ENCODE measurements at places on chromosomes 7 and 10.

DNA sequence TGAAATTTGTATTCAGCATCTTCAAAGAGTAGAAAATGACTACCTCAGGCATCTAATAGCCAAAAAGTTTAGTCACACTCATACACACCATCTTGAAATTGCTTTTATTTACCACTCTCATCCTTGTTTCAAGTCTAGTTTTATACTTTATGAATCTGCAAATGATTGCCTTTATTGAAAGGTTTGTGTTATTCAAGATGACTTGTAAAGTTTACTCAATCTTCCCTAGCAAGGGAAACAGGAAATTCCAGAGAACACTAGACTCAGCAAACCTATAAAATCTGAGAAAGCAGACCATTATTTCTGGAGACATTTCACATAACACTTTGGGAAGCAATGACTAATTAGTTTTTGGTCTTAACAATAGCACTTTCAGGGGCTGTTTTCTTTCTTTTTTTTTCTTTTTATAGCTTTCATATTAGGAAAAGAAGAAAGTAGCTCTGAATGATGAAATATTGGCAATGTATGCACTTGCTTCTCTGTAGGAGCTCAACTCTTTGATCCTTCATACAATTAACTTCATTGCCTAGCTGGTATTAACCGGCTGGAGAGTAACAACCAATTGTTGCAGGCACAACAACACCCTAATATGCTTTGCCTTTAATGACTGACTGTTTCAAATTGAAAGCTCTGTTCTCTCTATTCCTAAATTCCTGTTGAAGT is 68.9 kb upstream of the HDAC9 start:
- DNase-seq = no peak

DNA sequence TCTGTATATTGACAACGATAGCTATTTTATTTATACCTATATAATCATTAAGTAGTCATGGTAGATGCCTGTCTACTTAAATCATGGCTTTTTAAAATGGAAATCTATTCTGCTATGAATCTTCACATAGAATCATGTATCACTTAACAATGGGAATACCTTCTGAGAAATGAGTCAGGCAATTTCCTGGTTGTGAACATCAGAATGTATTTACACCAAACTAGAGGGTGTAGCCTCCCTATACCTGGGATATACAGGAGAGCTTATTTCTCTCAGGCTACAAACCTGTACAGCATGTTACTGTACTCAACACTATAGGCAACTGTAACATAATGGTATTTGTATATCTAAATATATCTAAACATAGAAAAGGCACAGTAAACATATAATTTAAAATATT is 502.3 kb downstream of the ZWINT start:
- no peak for DNase-seq

DNA sequence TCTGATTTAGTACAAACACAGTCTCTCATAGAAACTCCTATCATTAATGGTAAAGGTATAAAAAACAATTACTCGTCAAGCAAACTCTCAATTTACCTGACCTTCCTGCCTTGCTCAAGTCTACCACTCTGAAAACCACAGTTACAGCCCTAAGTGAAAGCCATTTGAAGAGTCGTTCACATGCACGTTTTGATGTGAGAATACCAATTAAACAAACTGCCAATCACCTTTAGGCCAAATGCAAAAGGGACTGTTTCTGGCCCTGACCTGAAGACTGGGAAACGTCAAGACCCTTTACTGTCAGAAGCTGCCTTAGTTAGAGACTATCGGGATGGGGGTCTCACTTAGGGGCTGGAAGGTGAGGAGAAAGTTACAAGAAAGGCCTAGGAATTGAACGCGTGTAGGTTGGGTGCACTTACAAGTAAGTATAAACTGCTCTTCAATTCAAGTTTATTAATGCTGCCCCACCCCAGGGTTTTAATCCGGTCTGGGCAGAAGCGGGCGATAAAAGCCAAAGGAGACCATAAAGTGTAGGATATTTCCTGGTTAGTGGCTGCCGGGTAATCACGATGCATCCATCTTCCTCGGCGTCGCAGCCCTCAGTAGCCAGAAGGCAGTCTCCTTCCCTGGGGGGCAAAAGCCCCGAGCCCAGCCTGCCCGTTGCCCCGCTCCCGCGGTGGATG is 935 bp downstream of the TM9SF3 start:
- DNase-seq = no peak

DNA sequence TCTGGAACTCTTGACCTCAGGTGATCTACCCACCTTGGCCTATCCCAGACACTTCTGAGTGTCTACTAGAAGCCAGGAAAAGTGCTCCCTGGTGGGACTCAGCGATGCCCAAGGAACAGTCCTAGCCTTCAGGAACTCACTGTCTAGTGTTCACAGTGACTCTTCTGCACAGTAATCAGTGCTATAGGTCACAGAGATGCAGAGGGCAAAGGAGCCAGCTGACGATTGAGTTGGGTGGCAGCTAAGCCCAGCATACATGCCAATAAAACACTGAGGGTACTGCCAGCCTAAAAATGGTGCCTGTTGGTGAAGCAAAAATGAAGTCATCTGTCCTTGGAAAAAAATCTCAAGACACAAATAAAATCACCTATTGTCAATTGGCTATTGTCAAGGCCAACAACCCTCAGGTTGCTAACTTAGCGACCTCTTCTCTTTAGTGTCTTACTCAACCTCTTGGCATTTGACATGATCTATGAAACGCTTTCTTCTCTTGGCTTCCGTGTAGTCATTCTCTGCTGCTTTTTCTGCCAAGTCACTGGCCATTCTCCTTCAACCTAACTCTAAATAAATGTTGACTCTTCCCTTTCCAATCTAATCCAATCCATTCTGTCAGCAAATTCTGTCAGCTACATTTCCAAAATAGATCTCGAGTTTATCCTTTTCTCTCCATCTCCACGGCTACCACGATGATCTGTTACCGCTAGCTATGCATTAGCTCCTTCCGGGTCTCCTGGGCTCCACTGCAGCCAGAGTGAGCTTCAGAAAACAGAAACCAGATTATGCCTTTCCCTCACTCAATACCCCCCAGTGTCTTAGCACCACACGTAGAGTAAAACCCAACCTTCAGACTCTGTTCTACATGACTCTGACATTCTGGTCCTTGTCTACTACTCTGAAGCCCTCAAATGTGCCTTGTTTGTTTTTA is 99.2 kb downstream of the ATXN7L1 start:
- DNase-seq = no peak

- DNase-seq = no peak
These were observed 25.9 kb downstream of the GIMAP8 start for GRCh38 chr7:150476285-150476684.

GRCh38 chr10:11257440-11258090 is 239.9 kb downstream of the CELF2 start:
- DNase-seq = no peak

DNA sequence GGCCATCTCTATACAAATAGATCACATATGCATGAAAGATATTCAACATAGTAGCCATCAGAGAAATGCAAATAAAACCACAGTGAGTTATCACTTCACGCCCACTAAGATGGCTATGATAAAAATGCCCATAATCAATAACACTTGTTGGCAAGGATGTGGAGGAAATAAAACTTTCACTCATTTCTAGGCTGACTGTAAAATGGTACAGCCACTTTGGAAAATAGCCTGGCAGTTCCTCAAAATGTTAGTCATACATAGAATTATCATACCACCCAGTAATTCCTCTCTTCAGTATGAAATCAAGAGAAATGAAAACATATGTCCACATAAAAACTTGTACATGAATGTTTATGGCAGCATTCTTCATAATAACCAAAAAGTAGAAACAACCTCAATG is 324.9 kb downstream of the LRRTM3 start:
- DNase-seq = no peak

- no peak for DNase-seq
These were observed 54.5 kb upstream of the ATP6V0A4 start for GRCh38 chr7:138852469-138852868.

GRCh38 chr10:97532935-97533671 is 34.4 kb downstream of the UBTD1 start:
- no peak for DNase-seq

DNA sequence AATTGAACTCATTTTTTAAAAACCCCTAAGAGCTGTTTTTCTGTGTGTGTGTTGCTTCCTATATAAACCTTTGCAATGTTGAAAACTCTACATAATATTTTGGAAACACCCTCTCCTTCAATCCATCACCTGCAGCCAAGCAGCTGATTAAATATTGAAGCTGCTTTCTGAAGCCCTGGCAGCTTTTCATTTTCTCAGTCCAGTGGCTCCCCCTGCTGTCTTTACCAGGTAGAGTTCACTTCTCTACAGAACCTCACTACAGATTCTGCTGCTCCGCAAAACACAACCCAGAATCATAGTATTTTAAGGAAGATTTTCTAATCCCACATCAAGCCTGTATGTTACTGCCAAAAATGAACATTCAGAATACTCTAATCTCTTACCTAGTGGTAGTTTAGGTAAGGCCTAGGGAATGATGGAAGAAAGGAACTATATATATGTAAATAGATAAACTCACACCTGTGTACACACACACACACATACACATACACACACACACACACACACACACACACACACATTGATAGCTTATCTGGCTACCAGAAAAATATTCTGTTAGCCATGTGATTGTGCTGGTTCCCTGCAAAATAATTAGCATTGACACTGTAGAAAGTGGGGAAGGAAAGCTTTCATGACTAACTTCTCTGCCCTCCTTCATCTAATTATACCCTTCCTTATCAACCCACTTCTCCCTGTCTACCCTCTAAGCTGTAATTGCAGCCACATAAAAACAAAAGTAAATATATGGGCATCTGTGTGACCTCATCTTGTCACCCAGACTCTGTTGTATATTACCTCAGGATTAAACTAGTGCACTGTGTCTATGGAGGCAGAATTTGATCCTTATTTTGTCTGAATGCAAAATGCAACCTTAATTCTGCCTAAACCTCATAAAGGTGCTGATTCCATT is 229.5 kb upstream of the FZD1 start:
- no peak for DNase-seq

- DNase-seq = no peak
These were observed 216.9 kb downstream of the C7orf25 start for GRCh38 chr7:42694894-42695507.

DNA sequence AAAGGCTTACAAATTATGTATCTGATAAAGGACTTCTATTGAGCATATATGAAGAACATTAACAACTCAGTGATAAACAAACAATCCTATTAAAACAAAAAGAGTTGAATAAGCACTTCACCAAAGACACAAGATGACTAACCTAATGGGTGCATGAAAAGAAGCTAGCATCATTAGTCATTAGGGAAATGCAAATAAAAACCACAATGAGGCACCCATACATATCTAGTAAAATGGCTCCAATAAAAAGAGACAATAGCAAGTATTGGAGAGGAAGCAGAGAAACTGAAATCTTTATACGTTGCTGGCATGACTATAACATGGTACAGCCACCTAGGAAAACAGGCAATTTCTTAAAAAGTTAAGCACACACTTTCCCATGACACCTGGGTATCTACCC is 77.6 kb upstream of the ZMIZ1 start:
- no peak for DNase-seq

DNA sequence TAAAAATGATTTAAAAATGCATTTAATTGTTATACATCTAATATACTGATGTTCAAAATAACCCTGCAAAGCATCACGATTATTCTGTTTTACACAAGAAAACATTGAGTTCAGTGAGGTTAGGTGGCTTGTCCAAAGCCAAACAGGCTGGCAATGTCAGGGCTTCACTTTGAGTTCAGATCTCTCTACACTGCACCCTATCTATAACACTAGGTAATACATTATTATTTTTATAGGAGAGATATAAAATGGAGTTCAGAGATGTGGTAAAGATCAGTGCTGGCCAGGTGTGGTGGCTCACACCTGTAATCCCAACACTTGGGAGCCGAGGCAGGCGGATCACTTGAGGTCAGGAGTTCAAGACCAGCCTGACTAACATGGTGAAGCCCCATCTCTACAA is 165.9 kb upstream of the MYO3A start:
- no peak for DNase-seq

GRCh38 chr10:46516660-46517416 is 39.6 kb downstream of the GPRIN2 start:
- DNase-seq = no peak

DNA sequence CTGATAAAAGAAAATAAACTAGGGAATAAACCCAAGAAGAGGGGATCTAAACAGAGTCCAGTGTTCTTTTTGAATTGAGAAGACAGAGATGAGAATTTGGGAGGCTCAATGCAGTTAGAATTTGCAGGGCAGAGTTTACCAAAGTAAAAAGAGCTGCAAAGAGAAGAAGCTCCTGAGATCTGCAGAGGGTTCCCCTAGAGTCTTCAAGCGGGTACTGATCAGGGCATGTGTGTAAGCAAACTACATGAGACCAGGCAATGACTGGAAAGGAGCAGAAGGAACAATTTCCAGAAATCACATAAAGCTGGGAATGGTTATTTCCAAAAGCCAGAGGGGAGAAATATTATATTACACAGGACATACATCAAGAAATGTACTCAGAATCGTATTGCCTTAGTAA is 58.1 kb upstream of the TES start:
- DNase-seq = no peak

DNA sequence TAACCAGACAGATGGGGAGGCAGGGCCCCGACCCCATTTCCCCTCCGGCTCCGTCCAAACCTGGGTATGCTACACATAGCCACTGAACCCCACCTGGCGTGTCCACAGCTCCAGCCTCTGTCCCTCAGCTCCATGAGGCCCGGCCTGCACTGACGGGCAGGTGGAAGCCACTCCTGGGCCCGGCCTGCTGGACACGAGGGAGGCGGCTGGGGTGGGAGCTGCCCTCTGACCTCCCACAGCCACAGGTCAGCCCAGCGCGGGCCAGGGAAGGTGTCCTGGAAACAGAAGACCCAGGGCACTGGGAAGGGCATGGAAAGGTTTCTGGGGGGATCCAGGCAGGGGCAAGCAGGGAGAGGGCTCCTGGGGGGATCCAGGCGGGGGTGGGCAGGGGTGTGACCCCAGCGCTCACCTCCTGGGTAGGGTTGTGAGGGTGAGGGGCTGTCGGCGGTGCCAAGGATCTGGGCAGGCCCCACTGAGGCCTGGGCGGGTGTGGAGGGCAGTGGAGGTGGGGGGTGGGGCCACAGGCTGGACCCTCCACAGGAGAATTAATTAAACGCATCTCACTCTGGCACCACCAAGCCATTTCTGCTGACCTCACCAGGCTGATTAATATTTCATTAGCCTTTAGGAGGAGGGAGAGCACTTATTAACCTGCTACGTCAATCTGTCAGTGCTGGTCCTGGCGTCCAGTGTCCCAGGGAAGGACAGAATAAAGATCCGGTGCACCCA is 108.9 kb downstream of the UNCX start:
- DNase-seq = no peak

- DNase-seq = no peak
These were observed 5.4 kb downstream of the BAIAP2L1 start for GRCh38 chr7:98395481-98395880.

DNA sequence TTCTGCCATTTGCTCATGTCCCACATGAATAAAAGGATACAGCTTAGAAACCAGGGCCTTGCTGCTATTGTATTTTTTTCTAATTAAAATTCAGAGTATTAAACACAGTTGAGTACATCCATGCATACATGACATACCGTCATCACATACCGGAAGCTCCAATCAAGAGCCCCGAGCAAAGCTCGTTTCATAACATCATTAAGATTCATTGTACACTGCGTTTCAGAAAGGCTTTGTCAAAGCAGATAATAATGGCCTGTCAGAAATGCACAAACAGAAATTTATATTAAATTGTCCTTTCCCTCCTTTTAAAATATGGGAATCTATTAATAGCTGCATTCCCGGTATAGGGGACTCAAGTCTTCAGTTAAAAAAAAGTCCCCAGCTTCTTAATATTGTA is 103.4 kb downstream of the PRTFDC1 start:
- DNase-seq = no peak

- DNase-seq = no peak
These were observed 252.5 kb downstream of the PAXIP1 start for GRCh38 chr7:154750353-154750801.

- DNase-seq = no peak
These were observed 13.9 kb downstream of the PAX2 start for GRCh38 chr10:100759331-100759730.
